ENCODE measurements at places on chromosomes 1 and 21.

DNA sequence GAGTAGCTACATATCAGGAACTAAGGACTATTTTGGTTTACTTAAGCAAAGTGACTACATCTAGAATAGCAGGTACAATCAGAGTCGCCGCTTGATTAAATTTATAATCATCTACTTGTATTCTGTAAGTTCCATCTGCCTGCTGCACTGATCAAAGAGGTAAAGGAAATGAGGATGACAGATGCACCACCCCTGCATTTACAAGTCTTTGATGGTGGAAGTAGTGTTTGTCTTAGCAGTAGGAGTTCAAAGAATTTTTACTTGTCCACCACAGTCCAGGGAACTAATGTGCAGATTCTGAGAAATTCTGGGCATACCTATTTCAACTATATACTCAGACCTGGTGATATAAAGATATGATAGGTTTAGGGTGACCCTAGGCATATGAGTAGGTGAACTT, 184.1 kb upstream of the IVNS1ABP start:
- no peak for DNase-seq

- DNase-seq = no peak
Measured at GRCh38 chr1:28176492-28177470, at the start of gene PTAFR. TSS of gene PTAFR (minus strand) at chr1:28176690. CDS start at chr1:28151021, 25,669 bp downstream.

GRCh38 chr21:32626621-32627196, 14.5 kb upstream of the CFAP298 start:
- no peak for DNase-seq

- DNase-seq = no peak
Measured at GRCh38 chr1:905811-906599, 17.7 kb upstream of the SAMD11 start.

GRCh38 chr21:33839167-33839716, 76.4 kb downstream of the ATP5PO start:
- no peak for DNase-seq

GRCh38 chr1:66298464-66298863, 235.5 kb upstream of the SGIP1 start:
- no peak for DNase-seq

DNA sequence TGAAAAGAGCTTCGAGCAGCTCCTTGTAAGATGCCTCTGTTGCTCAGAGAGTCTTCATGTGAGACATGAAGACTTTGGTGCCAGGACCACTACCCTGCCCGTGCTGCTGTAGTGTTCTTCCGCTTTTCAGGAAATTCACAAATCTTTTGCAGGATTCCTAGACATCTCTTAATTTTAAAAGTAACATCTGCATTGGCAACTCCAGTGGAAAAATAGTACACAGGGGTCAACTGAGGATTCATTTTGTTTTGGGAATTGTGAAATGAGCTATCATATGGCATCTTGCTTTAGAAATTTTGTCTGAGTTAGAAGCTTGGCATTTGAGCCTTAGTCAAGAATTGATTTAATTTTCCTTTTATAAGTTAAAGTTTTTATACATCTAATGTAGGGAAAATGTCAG, 7.2 kb downstream of the PRDM2 start:
- no peak for DNase-seq

- DNase-seq = no peak
Measured at GRCh38 chr1:204285436-204286305, 71.9 kb upstream of the GOLT1A start.

DNA sequence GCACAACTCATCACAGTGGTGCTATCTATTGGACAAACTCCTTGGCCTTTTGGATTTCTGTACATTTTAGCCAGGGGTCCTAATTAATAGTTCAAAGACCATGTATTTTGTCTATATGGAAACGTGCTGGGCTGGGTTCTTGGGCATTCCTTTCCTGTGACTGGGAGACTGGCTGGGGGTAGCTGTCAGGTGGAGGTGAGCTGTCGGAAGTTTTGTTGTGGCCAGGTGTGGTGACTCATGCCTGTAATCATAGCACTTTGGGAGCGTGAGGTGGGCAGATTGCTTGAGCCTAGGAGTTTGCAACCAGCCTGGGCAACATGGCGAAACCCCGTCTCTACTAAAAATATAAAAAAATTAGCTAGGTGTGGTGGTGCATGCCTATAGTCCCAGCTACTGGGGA, 392.4 kb downstream of the RPS6KC1 start:
- DNase-seq = no peak

GRCh38 chr1:7586031-7586941, 184.8 kb upstream of the VAMP3 start:
- no peak for DNase-seq

GRCh38 chr1:153921080-153921802, 1.5 kb downstream of the GATAD2B start:
- peak; percentile 14 for DNase-seq

DNA sequence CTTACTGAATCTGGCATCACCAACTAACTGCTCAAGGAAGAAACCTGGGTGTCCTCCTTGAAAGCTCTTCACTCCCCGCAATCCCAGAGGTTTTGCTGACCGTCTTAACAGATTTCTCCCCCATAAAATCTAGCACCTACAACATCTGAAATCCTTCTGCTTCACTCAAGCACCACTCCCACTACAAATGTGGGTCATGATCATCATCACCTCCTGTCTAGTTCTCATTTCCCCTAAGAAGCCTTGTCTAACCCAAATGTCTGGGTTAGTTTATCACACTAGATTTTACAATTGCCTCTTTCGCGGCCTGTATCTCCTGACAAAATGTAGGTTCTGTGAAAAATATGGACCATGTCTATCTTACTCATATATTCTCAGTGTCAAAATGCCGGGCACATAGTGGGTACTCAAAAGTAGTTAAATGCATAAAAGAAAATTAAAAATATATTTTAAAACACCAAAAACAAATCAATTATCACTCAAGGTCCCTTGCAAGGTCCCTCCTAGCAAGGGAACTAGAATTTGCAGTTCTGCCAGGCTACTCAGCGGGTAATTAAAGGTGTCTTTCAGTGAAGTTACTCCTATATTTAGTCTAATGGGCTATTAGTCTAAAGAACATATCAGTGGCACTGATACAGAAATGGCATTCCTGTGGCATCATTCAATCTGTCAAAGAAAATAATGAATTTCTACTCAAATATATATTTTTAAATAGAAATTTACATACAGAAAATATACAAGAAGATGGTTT, 19.6 kb downstream of the C21orf91 start:
- DNase-seq = no peak

DNA sequence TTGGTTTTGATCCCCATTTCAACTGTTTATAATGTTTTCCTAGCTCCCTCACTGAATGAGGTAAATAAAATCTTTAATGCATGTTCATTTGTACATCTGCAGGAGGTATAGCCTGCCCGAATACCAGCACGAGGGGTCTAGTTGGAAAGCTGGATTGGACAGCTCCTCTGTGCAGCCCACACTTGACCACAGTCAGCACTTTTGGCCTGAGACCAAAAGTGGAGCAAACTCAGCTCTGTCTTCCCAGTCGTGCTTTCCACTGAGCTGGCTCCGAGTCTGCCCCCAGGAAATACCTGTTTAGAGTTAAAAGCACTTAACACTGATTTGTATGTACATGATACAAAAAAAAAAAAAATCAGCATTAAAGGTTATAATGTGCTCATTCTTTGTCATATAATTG, 224.4 kb downstream of the DSCAM start:
- DNase-seq = no peak

DNA sequence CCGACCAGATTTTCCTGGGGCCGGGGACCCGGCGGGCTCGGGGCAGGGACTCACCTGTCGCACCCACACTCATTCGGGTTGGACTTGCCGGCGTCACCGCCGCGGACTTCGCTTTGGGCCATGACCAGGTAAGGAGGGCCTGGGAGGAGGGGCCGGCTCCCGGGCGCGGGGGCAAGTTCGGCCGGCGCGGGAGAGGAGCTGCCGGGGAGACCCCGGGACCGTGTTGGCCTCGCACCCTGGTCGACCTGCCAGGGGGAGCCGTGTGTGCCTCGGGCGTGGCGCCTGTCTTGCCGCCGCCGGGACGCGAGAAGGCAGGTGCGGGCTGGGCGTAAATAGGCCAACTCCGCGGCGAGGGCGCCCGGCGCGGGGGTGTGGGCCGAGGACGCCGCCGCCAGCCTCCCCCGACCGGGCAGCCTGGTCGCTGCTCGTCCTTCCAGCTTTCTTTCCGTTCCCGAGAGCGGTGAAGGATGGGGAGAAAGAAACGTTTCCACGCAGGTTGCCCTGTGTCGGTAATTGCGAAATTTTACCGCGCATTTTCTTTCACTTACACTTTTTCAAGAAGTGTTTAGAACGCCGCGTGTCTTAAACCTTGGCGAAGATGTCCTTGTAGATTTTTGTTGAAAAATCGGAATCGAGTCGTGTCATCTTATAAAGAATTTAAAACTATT, 558 bp downstream of the USP1 start:
- peak; percentile 15 for DNase-seq

DNA sequence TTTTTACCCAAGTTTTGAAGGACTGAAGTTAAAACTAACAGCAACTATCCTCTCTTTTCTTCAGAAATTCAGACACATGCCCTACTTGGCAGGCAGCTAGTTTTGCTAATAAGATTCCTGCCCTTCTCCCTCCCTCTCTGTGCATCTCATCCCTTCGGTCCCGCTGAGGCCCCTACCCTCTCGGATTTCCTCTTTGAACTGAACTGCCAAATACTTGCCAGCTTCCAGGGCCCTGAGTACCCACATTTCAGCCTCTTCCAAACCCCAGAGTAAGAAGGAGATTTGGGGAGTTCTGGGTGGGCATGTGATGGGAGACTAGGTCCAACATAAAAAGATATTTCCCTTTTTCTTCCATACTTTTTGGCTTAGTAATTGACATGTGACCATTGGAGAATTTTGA, 116.5 kb upstream of the JUN start:
- DNase-seq = no peak

DNA sequence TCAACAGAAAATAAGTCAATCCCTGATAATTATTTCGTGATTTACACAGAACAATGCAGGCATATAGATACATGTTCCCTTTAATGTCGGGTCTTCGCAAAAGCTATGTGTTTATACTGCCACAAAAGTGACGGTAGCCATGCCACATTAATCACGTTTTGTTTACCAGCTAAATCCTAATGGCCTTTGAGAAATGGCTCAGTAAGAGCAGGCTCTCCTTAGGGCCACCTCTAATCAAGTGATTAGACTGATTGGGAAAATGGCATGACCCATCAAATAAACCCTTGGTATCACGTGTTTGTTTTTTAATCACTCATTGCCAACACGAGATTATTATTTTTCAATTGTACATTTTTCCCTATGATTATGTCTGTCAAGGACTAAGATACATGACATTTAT, 102.0 kb upstream of the USP25 start:
- DNase-seq = no peak

DNA sequence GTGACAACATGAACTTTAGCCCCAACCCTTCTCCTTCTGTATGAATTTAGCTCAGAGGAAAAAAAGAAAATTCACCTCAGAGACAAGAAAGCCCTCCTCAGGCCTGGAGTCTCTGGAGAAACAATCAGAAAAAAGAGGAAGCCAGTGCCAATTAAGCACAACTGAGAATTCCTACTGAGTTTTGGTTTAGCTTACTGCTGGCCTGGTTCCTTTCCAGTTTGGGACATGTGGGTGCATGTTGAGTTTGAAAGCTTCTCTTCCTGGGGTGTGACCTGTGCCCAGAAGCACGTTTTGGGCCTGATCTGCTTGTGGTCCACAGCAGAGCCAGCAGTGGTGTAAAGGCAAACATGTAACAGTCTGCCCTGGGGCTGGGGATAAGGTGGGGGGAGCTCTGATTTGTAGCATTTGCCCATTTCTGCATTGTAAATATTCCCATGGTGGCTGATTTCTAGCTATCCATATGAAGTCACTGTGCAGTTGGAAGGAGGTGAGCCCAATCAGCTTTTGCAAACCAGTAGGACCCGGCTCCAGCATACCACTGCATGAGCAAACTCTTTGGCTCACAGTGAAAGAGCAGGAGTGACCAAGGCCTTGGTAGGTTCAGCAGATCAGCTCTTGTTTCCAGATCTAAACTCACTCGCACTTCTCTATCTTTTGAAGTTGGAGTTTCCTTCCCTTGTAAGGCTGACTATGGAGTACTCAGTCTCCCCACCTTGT, 4.7 kb upstream of the THEM5 start:
- no peak for DNase-seq

GRCh38 chr1:87194271-87194774, 134.4 kb upstream of the LMO4 start:
- no peak for DNase-seq

DNA sequence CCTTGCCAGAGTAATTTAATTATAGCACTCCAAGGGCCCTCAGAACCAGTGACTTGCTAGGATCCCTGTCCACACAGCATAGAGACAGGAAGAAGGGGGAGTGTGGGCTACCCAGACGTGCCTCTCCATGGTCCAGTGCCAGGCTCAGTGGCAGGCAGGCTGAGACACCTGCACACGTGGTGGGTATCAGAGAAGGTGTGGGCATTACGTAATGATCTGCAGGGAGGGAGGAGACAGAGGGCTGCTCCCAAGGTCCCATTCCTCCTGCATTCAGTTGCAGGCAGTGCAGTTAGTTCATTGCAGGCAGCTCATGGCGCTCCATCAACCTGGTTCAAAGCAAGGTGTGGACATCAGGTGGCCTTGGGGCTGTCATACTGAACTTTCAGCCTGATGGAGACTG, 49.9 kb downstream of the C8B start:
- DNase-seq = no peak

GRCh38 chr1:218771931-218772330, 401.7 kb upstream of the LYPLAL1 start:
- DNase-seq = no peak

DNA sequence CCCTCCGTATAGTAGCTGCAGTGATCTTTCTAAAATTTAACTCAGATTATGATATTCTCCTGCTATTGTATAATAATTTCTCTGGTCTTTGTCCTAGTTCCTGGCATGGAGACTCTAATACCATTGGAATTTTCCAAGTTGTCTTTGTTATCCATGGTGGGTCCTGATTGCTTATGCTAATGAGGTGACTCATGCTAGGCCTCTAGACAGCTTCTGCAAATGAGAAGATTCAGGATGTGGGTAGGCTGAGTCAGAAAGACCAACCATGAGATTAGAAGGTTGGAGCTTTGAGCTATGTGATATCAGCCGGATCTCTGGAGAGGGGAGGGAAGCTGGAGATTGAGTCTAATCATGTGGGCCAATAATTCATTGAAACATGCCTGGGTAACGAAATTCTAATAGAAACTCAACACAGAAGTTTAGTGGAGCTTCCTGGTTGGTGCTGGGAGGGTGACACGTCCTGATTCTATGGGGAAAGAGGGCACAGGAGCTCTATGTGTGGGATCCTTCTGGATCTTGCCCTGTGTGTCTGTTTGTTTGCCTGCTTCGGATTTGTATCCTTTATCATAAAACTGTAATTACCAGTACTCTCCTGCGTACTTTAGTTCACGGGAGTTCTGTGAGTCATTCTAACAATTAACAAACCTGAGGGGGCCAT, 73.2 kb upstream of the CNIH3 start:
- no peak for DNase-seq

- no peak for DNase-seq
Measured at GRCh38 chr1:236913371-236914037, 90.7 kb downstream of the MT1HL1 start.

- DNase-seq = no peak
Measured at GRCh38 chr1:24822887-24823286, 77.6 kb downstream of the CLIC4 start.

- no peak for DNase-seq
Measured at GRCh38 chr1:36761113-36761512, 273.2 kb downstream of the GRIK3 start.

GRCh38 chr1:215566556-215567490, at the start of gene KCTD3:
TSS of gene KCTD3 (plus strand) at chr1:215567304. CDS start at chr1:215567686, 382 bp downstream.
- peak; percentile 71 for DNase-seq

GRCh38 chr1:147585640-147586383, 44.5 kb downstream of the BCL9 start:
- DNase-seq = no peak

Data from pons (tissue), 1 donor.